ENCODE measurements at places on chromosomes 16 and 17.

- DNase-seq, result no peak
These were observed 174.3 kb downstream of the XYLT1 start for GRCh38 chr16:17296431-17296830.

GRCh38 chr16:46746821-46747776, 1.0 kb downstream of the MYLK3 start:
- DNase-seq, result no peak

GRCh38 chr17:2067608-2068024, 12.7 kb downstream of the HIC1 start:
- DNase-seq, result no peak

DNA sequence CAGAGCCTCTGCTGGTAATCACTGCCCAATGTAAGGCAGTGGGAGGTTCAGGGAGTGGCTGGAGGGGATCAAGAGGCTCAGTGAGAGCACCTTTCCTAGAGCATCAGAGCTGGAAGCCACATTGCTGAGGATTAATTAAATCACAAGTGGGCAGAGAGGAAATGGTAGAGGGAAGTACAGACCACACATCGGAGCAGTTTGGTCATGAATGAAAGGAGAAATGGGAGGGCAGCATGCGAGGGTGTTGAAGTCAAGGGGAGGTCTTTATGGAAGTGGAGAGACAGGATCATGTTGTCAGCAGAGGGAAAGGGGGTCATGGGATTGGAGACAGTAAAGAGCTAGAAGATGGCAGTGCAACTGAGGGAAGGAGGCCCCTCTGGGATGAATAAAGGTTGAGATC, 2.3 kb downstream of the CCL17 start:
- DNase-seq, result no peak

DNA sequence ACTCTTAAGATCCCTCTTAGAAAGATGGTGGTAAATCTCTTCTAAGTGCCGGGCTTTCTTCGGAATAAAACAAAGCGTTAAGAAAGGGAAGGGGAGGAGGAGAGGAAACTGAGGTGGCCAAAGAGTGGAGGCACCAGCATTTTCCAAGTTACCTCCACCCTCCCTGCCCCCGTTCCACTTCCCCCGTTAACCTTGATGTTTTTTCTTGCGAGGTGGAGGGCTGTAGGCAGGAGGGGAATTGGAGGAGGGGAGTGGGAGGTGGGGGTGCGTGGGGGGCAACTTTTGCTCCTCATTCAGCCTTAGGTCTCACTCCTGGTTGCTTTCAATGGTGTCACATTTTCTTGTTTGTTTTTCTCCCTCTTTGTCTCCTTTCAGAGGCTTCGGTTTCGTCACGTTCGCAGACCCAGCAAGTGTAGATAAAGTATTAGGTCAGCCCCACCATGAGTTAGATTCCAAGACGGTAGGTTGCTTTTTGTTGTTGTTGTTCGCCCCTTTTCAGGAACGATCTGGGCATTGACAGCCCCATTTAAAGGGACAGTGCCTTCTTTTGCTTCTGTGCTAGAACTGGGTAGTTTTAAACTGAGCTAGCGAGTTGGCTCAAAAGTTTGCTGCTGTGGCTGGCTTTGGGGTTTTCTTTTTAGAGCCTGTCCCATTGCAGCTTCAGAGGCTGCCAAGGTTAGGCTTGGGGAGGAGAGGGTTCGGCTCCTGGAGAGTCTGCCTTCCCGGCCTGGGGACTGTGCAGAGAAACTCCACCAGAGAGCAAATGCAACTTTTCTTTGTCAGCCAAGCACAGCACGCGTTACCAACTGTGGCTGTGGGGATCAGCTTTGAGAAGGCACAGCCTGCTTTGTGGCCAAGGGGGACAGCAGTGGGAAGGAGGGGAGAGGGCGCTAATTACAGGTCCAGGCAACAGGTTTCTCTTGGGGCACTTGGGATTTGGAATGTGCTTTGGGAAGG, 1.9 kb downstream of the MSI2 start:
- no peak for DNase-seq

GRCh38 chr16:57952909-57953308, 18.0 kb downstream of the CNGB1 start:
- DNase-seq, result peak; percentile 66

- no peak for DNase-seq
These were observed 20.0 kb downstream of the ABHD15 start for GRCh38 chr17:29546830-29547229.

DNA sequence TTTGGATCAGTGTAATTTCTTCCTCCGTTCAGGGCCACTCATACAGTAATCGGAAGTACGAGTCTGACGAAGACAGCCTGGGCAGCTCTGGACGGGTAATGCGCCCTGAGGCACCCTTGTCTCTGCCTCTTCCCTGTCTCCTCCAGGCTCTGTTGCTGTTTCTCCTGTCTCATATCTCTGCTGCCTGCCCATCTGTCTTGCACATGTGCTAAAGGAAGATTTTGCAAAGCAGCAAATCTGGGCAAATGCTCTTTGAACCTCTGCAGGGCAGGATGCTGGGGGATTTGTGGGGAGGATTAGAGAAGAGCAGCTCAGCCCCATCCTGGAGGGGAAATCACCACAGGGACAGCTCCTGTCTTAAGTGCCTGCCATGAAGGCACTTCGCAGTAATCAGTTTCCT, 32.4 kb upstream of the POLR3E start:
- no peak for DNase-seq

DNA sequence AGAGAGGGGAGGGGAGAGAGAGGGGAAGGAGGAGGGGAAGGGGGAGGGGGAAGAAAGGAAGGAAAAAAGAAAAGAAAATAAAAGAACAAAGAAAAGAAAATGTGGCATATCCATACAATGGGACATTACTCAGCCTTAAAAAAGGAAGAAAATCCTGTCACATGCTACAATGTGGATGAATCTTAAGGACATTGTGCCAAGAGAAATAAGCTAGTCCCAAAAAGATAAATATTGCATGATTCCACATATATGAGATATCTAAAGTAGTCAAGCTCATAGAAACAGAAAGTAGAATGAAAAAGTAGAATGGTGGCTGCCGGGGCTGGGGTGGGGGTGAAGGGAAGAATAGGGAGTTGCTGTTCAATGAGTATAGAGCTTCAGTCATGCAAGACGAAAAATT, 40.4 kb downstream of the CNGB1 start:
- no peak for DNase-seq

- DNase-seq, result no peak
These were observed 17.7 kb downstream of the NAA60 start for GRCh38 chr16:3461151-3461550.

DNA sequence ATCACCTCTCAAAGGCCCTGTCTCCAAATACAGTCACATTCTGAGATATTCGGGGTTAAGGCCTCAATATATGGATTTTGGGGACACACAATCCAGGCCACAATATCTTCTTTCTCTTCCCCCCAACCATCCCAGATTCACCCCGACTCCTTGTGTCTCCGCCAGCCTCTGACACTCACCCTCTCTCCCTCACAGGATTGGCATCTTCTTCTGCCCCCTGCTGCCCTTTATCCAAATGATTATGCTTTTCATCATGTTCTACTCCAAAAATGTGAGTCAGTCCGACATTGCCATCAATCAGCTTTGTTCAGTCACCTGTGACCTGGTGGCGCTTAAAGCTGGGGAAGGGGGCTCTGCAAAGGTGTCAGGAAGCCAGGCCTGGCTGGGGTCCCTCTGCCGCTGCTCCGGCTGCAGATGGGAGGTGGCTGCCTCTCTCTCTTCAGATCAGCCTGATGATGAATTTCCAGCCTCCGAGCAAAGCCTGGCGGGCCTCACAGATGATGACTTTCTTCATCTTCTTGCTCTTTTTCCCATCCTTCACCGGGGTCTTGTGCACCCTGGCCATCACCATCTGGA, 35.1 kb downstream of the GDE1 start:
- no peak for DNase-seq

- no peak for DNase-seq
These were observed 23.5 kb downstream of the XPO6 start for GRCh38 chr16:28188085-28188916.

DNA sequence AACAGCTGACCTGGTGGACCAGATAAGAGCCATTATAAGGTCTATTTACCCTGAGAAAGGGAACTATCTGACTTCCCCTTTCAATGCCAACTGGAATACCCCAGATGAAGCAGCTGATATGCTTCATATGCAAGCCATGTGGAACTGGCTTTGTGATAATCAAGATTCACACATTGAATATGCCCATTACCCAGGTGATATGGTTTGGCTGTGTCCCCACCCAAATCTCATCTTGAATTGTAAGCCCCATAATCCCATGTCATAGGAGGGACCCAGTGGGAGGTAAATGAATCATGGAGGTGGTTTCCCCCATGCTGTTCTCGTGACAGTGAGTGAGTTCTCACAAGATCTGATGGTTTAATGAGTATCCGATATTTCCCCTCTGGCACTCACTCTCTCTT, 42.1 kb downstream of the IKZF3 start:
- DNase-seq, result no peak

GRCh38 chr17:68621065-68621464, 19.9 kb upstream of the FAM20A start:
- DNase-seq, result no peak

- no peak for DNase-seq
These were observed 41.8 kb downstream of the MYO18A start for GRCh38 chr17:29138184-29138955.
